M059J (cell line): ENCODE measurements at places on chromosomes 6 and 20. TPM values are rescaled to one million over a fixed set of nuclear protein-coding genes. Genes with fewer than 3 reads are reported as not detected.
A peak's percentile ranks its signal among the peaks of the same experiment; 100 is the strongest.

MTFR2 gene
- total RNA-seq, result 12.0 and 12.4 TPM in 2 replicates

OR2B6 gene
- 0.15 and 0.27 TPM in 2 replicates for total RNA-seq

DNA sequence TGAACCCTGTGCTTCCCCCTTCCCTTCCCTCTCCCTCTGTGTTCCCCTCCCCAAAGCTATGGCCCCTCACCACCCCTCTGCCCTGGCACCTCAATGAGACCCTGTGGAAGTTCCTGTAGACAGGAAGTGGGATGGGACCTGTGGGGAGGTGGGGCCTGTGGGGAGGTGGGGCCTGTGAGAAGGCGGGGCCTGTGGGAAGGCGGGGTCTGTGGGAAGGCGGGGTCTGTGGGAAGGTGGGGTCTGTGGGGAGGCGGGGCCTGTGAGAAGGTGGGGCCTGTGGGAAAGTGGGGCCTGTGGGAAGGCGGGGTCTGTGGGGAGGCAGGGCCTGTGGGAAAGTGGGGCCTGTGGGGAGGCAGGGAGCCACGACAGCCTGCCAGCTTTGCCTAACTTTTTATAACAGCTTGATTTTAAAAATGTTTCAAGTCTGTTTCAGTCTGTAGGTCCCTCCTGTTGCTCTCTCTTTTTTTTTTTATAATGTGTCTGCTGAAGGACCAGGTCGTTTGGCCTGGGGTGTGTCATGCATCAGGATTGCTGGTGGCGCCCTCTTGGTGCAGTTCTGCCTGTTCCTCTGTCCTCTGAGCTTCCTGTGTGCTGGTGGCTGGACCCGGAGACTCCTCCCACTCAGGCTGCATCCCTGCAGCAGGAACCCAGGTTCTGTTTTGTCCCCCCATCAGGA, 70.5 kb upstream of the SLCO4A1 start:
- peak; percentile 39 for DNase-seq

DNA sequence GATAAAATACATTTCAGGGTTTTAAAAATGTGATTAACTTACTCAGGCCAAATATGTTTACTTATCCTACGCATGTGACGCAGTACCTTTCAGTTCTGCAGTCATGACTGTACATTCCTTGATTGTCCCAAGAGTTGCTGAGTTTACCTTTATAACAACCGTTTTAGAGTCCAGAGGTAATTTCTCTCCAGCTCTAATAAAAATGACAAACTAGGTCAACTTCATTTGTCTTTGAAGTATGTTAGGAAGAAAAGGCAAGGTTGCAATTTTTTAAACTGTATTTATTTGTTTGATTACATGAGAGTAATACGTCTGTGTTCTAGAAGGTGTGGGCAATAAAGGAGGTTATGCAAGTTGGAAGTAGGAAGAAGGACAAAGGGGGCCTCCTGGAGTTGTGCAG, 38.6 kb upstream of the UBR2 start:
- no peak for DNase-seq
